ENCODE measurements at places on chromosomes 3 and 15. TPM values are rescaled to one million over a fixed set of nuclear protein-coding genes. Genes with fewer than 3 reads are reported as not detected.

LRRC49 gene
- total RNA-seq, result 12.5 TPM

IGSF10 gene
- 1.2 TPM for total RNA-seq

TMC3 gene
- total RNA-seq, result not detected

ANKUB1 gene
- total RNA-seq, result not detected

DNA sequence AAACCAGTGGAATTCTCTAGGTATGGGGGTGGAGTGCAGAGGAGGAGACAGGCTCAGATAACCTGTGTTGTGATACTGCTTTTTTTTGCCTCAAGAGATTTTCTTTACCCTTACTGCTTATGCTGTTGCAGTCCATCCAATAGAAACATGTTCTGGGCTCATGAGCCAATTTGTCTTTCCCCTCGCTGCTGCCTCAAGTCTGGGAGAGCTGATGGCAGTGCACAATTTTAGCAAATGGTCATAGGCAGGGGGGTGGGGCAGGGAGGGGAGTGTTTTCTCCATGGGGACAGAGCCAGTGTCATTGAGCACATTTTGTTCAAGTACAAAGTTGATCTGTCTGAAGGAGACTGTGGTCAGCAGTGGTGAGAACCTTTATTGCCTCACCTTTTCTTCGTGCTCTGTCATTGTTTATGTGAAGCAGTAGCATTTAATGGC is 134.9 kb downstream of the MBNL1 start:
- DNase-seq, result no peak

DNA sequence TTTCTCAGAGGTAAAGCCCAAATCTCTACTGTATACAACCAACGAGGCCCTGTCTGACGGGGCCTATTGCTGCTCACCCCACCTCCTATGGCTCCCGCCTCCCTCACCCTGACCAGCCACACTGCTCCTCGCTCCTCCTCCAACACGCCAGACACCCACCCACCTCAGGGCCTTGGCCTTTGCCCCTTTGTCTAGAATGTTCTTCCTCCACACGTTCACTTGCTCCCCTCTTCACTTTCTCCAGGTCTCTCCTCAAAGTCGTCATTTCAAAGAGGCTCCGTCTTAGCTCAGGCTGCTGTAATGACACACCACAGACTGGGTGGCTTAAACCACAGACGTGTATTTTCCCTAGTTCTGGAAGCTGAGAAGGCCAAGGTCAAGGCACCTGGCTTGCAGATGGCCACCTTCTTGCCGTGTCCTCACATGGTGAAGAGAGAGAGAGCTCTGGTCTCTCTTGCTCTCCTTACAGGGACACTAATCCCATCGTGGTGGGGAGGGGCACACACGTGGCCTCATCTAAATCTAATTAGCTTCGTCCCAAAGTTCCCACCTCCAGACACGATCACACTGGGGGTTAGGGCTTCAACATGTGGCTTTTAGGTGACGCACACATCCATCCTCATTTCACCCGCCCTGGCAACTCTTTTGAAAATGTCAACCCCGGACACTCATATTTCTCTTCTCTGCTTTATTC is 98.2 kb downstream of the TLE3 start:
- DNase-seq, result no peak

GRCh38 chr3:12467746-12468145 is 16.5 kb upstream of the TSEN2 start:
- no peak for DNase-seq

DNA sequence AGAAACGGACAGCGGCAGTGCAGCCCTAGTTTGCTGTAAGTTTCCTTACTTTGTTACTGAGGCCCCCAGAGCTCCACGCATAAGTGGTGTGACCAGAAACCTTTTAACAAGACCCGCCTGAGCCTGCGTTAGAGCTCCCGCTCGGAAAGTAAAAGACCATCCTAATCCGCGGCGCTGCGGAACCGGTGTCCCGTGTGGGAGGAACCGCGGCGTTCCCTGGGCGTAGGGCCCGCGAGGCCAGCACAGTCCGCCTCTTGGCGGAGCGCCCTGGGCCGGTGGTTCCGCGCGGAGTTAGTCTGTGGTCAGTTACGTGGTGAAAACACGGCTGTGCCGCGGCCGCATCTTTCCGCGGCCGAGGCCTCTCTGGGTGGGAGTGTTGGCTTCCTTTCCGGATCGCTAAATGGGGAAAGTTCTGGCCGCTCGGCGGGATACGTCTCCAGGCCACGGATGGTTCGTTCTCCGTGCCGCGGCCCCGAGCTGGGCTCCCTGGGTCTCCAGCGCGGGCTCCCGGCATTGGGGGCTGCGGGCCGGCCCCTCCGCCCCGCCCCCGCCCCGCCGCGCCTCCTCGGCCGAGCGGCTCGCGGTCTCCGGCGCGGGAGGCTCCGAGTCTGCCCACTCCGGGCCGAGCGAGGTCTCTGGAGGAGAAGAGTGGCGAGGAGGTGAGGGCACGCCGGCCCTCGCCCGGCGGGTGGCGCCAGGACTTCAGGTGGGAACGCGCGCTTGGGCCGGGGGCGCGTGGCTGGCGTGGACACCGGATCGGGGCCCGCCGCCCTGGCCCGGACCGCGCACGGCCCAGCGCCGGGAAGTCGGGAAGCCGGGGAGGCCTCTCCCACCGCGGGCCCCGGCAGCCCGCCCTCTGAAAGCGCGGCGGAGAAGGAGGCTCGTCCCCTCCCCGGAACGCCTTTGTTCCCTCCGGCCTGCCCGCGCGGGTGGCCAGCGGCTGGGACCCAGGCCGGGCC is 754 bp downstream of the B3GNT5 start:
- no peak for DNase-seq

DNA sequence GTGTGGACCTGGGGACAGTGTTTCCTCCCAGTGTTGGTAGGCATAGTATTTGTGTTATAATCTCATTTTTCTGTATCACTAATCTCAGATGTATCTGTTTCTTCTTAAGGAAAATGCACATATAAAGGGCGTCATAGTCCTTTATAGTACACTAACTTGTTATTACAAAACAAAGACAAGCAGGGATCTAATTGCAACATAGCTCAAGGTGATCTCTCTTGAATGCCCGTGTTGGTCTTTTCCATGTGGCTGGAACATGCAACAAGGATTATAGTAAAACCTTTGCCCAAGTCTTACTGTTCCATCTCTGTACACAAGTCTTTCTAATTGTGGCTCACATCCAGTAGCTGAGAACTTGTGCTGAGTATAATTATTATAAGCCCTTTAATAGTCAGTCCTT is 3.5 kb upstream of the GPR87 start:
- no peak for DNase-seq

DNA sequence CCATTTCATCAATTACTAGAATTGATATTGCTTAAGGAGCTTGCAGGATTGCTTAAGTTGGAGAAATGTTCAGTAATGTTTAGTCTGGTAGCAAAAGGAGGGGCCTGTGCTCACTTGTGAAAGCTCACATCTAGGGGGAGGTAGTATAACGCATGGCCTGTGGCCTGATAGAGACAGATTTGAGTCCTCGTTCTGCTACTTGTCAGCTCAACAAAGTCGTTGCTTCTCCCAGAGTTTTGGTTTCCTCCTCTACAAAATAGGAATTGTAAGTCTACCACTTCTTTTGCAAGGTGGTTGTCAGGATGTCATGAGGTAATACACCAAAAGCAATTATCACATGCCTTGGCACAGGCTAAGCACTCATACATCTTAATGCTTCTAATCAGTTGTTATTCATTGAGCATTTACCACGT is 1.3 kb downstream of the ST3GAL6 start:
- no peak for DNase-seq

Measured in osteocyte (in vitro differentiated cells).